NCI-H1694 treated with DMSO at 0.1 percent for 48 hours (cell line): ENCODE measurements at places on chromosomes 3 and 15.

GRCh38 chr3:54188176-54188791, 65.9 kb downstream of the CACNA2D3 start:
- DNase-seq, result no peak

GRCh38 chr3:14601692-14602005, 49.9 kb upstream of the CCDC174 start:
- no peak for DNase-seq

DNA sequence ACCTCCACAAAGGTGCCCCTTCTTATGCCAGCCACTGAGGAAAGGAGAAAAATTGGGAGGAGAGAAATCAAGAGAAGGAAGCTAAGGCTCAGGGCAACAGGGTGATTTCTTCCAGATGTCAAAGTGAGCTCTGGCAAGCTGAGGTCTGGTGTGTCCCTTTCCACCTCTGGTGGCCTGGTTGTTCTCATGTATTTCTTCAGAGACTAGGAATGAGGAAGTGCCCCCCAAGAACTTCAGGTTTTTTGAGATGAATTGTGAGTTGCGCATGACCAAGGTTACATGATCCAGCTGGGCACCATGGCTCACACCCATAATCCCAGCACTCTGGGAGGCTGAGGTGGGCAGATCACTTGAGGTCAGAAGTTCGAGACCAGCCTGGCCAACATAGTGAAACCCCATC, 5.6 kb downstream of the RAB6B start:
- DNase-seq, result no peak

DNA sequence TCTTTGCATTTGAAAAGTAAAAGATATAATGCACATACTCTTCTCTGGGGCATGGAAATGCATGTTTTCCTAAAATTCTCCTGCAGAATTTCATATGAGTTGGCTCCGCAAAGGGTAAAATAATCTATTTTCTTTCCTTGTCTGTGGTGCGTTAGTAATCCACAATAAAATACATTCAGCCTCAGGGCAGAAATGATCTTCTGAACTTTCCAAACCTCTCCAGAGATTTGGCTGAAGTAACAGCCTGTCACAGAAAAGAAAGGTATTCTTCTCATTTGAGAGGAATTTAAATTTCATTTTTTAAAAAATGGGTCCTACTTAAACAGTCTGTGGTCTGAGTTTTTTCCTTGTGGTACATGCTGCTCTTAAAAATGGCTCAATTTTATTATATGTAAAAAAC, 182.7 kb upstream of the DCBLD2 start:
- no peak for DNase-seq

DNA sequence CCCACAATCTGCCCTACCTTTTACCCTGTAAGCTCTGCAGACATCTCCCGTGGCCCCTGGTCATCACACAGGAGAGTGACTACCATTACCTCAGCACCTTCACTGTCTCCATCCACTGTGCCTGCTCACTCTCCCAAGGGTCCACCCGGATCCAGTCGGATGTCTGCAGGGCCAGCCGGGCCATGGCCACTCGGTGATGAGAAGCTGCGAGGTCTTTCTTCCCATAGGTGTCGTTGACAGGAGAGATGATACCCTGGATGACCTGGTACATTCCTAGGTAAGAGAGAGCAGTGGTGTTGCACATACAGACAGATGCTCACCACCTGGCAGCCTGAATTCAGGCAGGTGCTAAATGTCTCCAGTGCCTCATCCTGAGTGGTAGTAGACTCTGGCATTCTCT, 39.2 kb upstream of the RBP1 start:
- DNase-seq, result no peak

DNA sequence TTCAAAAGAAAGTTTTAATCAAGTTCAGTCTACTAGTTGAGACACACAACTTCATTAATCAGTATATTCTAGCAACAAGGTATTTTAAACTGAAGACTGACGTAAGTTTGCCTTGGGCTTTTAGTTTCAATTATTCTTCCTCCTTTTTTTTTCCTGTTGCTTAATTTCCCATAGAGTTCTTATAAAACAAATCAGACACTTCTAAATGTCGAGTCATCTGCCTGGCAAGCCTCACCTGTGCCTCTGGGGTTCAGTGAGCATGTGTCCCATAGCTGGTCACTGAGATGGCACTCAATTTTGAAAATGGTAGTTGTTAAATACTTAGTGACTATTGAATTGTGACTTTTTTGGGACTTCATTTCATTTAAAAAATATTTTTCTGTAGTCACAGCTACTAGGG, 27.4 kb downstream of the NKIRAS1 start:
- no peak for DNase-seq

- no peak for DNase-seq
Measured at GRCh38 chr3:128296469-128297251, 143.4 kb downstream of the EEFSEC start.

DNA sequence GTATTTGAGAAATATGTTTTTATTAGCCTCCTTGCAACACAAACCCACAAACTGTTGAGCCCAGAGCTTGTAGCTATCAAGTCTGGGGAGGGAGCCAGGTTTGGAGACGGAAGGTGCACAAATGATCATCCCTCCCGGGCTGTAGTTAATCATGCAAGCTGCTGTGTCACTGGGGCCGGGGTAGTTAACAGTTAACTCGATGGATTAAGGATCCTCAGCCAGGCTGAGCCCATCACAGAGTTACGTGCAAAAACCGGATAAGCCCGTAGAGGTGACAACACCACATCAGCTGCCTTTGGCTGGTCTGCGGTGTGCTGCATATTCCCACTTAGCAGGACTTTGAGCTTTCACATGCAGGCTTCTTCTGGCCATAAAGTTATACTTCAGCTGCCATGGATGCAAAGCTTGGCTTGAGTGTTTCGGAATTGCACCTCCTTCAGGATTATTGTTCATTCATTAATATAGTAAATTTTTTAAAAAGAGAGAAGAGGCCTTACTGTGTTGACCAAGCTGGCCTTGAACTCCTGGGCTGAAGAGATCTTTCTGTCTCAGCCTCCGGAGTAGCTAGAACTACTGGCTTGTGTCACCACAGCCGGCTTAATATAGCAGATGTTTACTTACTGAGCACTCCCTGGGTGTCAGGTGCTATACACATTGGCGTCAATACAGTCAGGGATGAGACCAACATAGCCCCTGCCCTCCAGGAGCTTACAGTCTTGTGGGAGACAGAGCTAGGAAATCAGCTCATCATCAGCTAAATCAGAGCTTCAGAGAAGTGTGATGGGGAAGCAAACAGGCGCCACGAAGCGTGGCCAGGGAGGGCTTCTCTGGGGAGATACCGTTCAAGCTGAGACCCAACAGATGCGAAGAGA, 226.8 kb upstream of the BHLHE40 start:
- DNase-seq, result no peak

DNA sequence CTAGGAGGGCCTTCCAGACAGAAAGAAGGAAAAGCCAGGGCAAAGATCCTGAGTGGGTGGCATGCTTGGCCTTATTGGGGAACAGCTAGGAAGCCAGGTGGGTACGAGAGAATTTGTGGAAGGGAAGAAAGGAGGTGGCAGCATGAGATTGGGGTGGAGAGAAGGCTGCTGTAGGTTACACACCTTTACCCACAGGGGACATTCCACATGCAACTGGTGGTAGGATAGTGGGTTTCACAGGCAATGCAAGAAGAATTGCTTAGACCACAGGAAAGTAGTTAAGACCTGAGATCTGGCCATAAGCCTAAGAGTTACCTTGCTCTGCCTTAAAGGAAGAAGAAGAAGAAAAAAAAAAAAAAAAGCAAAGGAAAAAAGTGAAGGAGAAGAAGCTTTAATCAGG, 19.8 kb downstream of the ANP32A start:
- no peak for DNase-seq
